Lower lobe of right lung (tissue), 2 donors: ENCODE measurements at places on chromosomes 16 and 17. TPM values are rescaled to one million over a fixed set of nuclear protein-coding genes. Genes with fewer than 3 reads are reported as not detected.

KRTAP1-4 gene
- total RNA-seq: not detected

- no peak for DNase-seq
- H3K27ac ChIP-seq: no peak overlapping the region
- H3K4me1 ChIP-seq: no peaks in the 10 kb centered on the region
Observed at GRCh38 chr16:24689128-24689527, 40.3 kb upstream of the TNRC6A start.

GRCh38 chr16:87123356-87124001 is 193.7 kb downstream of the C16orf95 start:
- H3K4me3 ChIP-seq: no peak overlapping the region
- peaks cover 13% of the 10 kb centered on the region for H3K27me3 ChIP-seq
- no peaks in the 10 kb centered on the region for H3K36me3 ChIP-seq
- H3K4me1 ChIP-seq: no peaks in the 10 kb centered on the region

DNA sequence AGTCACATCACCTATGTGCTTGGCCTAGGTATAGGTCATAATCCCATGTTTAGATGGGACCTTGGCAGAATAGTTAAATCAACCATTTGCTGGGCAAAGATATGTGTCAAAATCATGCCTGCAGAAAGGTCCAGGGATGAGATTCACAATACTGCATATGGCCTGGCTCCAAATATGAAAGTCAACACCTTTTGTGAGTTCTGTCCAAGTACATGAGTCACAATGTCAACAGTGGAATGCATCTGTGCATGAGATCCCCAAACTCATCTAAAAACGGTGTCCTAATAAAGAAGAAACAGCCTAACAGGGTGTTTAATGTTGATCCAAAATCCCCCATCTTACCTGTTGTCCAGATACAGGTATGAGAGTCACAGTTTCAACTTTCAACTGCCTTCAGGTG is 1847.5 kb downstream of the TP53TG3F start:
- DNase-seq: no peak
- H3K4me3 ChIP-seq: no peak overlapping the region
- H3K4me1 ChIP-seq: no peaks in the 10 kb centered on the region
- H3K36me3 ChIP-seq: no peaks in the 10 kb centered on the region
- no peaks in the 10 kb centered on the region for H3K27me3 ChIP-seq
- H3K27ac ChIP-seq: no peak overlapping the region

GRCh38 chr17:50527155-50527762 is 5.3 kb upstream of the EPN3 start:
- H3K4me1 ChIP-seq: peaks cover 6% of the 10 kb centered on the region
- H3K27me3 ChIP-seq: peaks cover 25% of the 10 kb centered on the region
- no peak overlapping the region for H3K4me3 ChIP-seq

DNA sequence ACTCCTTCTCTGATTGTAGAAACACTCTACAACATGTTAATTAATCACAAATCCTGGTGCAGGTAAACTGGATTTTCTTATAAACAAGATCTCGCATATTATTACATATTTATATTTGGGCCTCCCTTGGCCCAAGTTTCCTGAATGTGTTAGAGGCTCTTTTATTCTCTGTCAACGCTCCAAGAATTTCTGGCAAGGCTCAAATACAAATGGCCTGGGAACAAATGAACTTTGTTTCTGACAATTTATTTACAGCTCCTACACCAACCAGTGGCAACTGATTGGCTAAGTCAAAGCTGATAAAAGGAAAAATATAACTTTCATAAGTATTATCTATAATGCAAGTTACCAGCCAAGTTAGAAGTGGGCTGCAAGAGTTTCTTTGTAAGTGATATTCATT is 64.9 kb upstream of the CORO6 start:
- peaks cover 30% of the 10 kb centered on the region for H3K4me1 ChIP-seq
- H3K4me3 ChIP-seq: no peak overlapping the region
- H3K27me3 ChIP-seq: no peaks in the 10 kb centered on the region
- peaks cover 42% of the 10 kb centered on the region for H3K36me3 ChIP-seq
- no peak for DNase-seq
- H3K27ac ChIP-seq: no peak overlapping the region
